NCI-H460 (cell line): ENCODE measurements at places on chromosomes 1 and 21.

- DNase-seq: no peak
Observed at GRCh38 chr1:197914510-197914909, 2.7 kb upstream of the LHX9 start.

DNA sequence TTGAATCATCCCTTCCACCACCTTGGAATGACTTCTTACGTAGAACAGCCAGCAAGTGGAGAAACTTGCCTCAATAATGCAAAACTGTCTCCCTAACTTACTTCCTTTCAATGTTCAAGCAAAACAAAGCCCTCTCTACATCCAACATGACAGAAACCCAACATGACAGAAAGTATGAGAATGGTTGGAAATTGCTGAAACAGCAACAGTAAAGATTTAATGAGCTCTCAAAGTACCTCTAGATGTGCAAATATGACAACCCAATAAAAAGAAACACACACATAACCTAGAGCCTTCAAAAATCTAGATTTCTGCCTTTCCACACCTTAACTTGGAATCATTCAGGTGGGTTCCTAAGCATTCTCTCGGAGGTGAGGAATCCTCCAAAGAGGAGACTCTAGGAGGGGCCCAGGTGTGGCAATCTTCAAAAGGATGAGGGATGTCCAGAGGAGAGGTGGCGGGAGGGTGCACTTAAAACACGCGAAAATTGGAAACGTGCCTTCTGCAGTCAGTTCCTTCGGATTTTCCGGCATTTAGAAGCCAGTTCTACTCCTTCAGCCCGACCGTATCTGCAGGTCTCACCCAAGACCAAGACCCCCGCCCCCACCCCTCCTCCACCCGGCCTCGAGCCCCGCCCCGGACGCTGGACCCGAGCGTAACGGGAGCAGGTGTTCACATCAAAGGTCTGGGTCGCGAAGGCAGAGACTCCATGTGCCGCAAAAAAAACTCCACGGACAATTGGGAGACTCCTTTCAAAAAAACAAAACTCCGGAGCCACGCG, 996 bp upstream of the MGST3 start:
- DNase-seq: no peak

GRCh38 chr1:157882580-157882979, 41.0 kb upstream of the CD5L start:
- DNase-seq: no peak

GRCh38 chr1:226233293-226233692, 9.8 kb downstream of the MIXL1 start:
- DNase-seq: no peak

- DNase-seq: no peak
Observed at GRCh38 chr1:203565049-203565448, 61.6 kb upstream of the ATP2B4 start.

- DNase-seq: no peak
Observed at GRCh38 chr1:225660544-225660946, 7.6 kb upstream of the ENAH start.

- DNase-seq: no peak
Observed at GRCh38 chr21:32917362-32918135, 108.2 kb upstream of the OLIG2 start.

DNA sequence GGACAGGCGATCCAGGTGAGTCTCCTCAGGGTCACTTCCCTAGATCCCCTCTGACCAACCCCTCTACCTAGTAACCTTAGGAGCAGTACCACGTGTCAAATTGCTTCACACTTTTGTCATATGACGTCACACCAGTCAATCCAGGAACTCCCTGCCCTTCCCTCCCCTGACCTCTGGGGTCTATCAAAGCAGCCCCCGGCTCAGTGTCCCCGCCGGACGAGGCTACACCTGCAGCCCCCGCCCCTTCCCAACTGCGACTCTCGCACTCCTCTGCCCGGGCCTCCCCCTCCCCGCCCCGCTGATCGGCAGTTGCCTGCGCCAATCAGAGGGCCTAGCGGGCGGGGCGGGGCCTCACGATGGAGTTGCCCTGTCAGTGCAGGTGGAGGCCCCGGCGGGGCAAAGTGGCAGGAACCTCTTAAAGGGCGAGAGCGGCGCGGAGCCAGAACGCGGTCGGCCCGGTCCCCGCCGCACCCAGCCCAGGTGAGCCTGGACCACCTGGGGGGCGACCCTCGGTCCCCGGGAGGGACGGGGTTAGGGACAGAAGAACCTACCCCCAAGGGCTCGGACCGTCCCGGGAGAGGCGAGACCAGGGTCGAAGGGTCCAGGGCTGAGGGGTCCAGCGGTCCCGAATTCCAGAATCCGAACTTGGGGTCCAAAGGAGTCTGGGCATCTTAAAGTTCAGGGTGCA, 27.5 kb upstream of the EPB41 start:
- DNase-seq: peak; percentile 67

DNA sequence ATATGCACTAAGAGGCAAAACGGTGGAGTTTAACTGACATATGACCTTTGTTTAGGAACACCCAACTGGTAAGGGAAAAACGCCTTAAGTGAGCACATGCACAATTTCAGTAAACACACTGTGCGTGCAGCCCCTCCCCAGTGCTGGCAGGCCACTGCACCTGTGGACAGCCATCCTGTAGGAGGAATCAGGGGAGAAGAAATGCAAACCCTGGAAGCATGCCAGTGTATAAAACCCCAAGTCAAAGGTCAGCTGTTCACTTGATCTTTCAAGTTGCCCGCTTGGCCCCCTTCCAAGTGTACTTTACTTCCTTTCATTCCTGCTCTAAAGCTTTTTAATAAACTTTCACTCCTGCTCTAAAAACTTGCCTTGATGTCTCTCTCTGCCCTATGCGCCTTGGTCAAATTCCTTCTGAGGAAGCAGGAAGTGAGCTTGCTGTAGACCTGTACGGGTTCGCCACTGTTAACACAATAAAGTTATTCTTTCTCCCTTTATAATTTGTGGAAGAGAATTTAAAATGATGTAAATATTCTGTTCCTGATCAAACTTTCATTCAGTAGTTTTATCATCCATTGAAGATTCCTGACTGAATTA, 31.8 kb downstream of the USP25 start:
- no peak for DNase-seq
